ENCODE measurements at places on chromosomes 5 and 9.

- no peak for DNase-seq
These were observed 210.7 kb upstream of the TNC start for GRCh38 chr9:115328677-115329076.

- no peak for DNase-seq
These were observed 603 bp downstream of the TMEM268 start for GRCh38 chr9:114611516-114612271.

DNA sequence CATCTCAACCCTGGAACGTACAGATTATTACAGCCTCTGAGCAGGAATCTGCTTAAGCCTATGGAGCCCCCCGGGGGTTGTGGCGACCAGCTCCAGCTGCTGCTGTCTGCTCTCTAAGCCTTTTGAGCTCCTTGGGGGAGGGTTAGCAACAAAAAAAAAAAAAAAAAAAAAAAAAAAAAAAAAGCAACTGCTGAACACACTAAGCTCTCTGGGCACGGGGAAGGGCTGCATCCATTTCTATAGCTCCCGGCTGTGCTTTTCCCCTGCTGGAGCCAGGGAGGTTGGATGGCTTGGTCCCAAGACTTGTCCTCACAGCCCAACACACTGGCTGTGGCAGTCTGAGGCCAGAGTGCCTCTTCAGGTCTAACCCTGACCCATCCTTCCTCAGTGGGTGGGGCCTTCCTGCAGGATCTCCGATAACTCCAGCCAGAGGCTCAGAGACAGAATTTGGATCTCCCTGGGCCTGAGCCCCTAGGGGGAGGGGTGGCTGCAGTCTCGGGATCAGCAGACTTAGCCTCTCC, 82.1 kb downstream of the FBN2 start:
- no peak for DNase-seq

DNA sequence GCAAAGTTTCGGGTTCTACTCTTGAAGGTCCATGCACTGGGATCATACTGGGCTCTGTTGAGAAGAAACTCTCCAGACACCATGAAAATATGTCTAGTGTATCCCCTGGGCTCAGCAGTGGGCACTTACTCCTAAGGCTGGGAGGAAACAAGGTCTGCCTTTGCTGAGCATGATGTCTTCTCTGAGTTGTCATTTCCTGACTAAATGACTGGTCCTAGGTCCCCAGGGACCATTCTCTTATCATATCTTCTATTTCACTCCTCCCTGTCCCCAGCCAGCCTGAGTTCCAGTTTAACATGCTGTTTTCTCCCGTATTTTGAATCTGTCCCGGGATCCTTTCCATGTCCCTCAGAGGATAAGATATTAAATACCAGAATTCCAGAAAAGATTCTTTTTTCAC, 225.4 kb downstream of the MTRR start:
- DNase-seq: no peak

GRCh38 chr5:137604348-137605095, 105.4 kb upstream of the SPOCK1 start:
- DNase-seq: no peak

DNA sequence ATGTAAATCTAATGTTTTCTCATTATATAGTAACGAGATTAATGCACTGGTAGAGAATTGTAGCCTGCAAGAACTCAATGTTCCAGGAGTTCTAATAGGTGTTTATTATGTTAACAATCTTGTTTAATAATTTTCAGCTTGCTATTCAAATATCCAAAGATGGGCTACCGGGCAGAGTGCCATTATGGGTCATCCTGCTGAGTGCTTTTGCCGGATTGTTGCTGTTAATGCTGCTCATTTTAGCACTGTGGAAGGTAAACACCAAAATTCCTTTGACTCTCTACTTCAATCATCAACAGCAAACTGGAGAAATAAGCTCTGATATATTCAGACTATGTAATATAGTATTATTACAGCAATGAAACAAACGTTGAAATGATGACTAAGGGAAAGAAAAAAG, 41.9 kb upstream of the ITGA2 start:
- no peak for DNase-seq

DNA sequence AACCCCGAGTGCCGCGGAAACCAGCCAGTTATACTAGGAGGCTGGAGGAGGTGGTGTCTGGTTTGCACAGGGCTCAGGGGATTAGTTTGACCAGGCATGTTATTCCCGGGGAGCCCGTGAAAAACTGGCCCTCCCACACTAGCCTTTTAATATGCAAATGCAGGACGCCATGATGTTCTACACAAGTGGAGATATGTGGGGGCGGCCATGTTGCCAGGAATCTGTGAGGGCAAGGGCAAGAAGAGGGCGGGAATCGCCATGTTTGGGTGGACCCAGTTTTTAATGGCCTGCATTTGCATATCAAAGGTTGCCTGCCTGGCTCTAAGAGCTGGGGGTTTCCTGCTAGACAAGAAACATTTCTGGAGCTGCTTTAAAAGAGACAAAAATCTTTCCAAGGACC, 940.7 kb downstream of the CDH18 start:
- no peak for DNase-seq

DNA sequence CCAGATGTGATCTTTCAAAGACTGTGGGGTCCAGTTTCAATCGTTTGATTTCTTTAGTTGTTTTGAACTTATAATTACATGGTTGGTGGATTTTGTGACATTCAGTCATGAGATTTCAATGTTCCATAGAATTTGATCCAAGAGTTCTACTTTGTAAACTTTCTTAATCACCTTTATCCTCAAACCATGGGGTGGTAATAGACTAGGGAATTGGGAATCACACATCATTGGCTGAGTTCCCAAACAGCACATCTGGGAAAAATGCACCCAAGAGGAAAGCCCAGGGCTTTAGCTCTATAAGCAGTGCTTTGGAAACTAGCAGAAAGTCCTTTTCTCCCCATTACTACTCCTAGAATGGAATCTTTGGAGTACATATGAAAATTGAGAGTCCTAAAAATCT, 177.6 kb downstream of the NNT start:
- no peak for DNase-seq

GRCh38 chr9:134930398-134930797, 12.7 kb upstream of the FCN1 start:
- DNase-seq: no peak
